Left ventricle myocardium superior (tissue), 1 donor: ENCODE measurements at places on chromosomes 3 and 15. TPM values are rescaled to one million over a fixed set of nuclear protein-coding genes. Genes with fewer than 3 reads are reported as not detected.

GRCh38 chr3:190722181-190722905 lies 140.2 kb downstream of the GMNC start:
- no peak for DNase-seq

GRCh38 chr3:196969660-196970546 lies 1.3 kb upstream of the PIGZ start:
- peak; percentile 84 for DNase-seq

GRCh38 chr3:21912711-21913110 lies 161.7 kb upstream of the ZNF385D start:
- no peak for DNase-seq

DNA sequence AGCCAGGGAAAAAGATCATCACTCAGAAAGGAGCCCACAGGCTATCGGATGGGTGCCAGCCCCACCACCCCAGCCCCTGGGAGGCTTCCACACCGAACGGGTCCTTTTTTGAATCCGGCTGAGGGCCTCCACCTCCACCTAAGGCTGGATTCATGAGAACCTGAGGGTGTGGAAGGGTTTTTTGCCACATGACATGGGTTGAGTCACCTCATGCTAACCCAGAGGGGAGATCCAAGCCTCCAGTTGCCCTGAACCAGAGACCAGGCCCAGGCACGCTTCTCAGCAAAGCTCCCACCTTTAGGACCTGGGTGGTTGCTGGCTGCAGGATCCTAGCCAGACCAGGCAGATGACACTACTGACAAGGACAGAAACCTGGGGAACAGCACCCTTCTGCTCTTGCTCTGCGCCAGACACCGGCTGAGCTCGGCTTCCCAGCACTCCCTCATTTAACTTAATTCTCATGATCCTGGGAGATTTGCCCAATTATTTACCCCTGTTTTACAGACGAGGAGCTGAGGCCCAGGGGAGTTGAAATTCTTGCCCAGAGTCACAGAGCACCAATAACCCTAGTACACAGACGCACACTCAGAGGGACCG lies 25.6 kb downstream of the DUSP7 start:
- no peak for DNase-seq

DNA sequence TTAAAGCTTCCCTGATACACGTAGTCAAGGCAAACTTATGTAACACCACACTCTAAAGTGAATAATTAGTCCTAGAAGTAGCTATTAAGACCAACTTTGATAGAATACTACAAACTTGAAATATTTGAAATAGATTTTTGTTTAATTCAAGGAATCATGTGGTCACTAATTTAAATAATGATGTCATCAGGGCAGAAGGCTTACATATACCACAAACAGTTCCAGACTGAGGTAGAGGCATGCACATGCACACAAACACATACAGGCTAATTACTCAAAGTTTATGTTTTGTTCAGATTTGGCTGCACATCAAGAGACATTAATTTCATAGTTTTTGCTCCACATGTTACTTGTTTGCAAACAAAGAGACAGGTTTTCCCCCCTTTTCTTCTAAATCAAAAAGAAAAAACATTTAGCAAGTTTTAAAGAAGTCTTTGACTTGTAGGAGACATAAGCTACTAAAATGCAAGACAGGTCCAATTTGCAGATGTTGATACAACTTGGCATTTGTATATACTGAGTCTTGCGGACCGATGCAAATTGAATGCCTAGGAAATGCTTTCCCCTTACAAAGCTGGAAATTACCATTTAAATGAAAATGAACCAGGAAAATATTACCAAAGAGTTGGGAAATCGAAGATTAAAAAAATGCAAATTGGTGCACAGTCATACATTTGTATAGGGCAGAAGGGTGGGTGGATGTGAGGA lies 594.8 kb downstream of the MAGI1 start:
- no peak for DNase-seq

GRCh38 chr3:196563721-196564225 lies 4.6 kb downstream of the WDR53 start:
- DNase-seq, result no peak

DNA sequence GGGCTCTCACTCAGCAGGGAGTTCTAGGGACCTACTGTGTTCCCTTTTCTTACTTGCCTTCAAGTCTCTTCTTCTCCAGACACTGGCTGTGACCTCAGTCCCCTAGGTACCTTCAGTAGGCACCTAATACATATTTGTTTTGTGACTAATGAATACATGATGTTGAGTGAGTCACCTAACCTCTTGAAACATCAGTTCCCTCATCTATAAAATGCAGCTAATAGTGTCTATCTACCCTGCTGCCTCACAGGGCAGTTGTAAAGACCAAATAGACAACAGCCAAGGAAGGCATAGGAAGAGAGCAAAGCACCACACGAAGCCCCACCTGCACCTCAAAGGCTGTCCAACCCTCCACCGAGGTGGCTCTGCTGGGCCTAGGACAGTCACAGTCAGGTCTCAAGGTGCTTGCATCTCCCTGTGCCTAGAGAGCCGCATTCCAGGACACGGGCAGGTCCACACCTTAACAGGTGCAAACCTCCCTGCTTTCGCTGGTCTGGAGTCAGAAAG lies 29.1 kb downstream of the DAPK2 start:
- no peak for DNase-seq

DNA sequence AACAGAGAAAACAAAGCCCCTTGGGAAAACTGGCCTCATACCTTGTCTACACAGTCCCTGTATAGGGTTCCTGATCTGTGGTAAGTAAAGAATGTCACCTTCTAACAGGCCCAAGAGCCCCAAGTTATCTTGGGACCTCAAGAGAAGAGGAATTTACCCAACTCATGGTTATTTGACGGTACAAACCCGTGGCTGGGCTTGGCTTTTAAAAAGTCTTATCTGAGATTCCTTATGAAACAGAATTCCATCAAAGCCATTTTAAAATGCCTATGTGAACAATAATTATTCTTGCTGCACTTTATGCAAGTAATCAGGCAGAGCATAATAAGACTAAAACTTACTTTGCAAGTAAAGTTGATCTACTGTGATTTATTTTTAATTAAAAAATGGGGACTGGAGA lies 13.9 kb upstream of the SORD start:
- DNase-seq, result no peak

- no peak for DNase-seq
These were observed 91.1 kb downstream of the LIPC start for GRCh38 chr15:58522865-58523264.

GRCh38 chr15:40100123-40100946 lies 8.3 kb downstream of the BMF start:
- DNase-seq, result no peak

GRCh38 chr15:38530113-38530512 lies 34.5 kb downstream of the RASGRP1 start:
- no peak for DNase-seq

DNA sequence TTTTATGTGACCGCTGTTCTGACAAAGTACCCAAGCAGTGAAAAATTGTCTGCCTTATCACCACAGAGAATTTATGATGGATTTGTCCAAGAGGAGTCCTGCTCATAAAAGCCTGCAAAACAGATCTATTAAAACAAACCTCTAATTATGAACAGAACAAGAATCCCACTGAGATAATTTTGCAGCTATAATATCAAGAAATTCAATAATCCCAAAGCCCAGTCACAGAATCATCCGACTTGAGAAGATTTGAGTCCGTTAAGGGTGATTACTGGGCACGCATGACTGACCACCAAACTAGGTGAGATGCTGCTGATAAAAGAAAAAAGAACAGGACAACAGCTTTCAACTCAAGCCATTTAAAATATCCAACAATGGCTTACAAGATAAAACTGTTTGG lies 231.0 kb upstream of the WNT5A start:
- no peak for DNase-seq

DNA sequence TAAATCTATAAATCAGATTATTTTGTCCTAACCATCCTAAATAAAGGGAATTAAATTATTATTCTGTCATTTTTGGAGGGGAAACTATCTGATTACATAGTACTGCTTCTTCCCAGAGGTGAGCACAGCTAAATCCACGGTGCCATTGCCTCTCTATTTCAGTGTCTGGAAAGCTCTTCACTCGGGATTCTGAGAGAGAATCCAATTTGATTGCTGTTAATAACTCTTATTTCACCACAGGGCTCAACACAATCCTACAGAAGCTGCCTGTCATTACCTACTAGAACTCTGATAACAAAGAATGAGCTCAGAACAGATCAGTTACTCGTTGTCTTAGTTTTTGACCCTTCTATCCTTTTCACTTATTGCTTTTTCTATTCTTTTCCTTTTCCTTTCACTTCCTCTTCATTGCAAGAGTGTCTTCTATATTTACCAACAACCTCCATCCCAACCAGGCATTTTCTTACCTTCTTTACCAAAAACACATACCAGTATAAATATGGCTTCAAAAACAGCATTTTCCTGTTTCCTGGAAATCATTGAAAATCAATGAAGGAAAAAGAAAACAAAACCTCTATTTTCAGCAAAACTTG lies 30.4 kb downstream of the OXNAD1 start:
- DNase-seq, result no peak

DNA sequence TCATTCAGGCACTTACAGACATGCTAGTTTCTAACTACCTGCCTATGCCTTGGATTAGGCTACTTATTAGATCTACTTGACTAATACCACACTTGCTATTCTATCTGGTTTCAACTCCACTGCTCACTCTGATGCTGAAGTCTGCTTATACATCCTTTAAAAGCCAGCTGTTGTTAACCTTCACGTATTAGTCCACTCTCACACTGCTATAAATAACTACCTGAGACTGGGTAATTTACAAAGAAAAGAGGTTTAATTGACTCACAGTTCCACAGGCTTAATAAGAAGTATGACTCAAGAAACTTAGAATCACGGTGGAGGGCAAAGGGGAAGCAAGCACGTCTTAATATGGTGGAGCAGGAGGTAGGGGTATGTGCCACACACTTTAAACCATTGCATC lies 47.7 kb upstream of the ANKRD28 start:
- DNase-seq, result no peak

DNA sequence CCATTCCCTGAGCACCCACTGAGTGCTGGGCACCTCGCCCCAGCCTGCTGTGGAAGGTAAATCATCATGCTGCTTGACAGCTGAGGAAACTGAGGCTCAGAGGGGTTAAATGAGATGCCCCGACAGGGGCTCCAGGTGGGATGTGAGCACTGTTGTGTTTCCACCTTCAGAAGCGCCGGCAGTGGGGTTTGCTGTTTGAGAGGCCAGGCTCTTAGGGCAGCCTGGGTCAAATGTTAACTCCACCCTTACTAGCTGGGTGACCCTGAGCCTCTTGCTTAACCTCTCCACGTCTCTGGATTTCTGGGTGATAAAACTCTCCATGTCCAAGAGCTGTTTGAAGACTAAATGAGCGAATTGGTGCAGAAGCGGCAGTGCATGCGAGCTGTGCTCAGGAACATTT lies 43.1 kb downstream of the FAM3D start:
- DNase-seq, result no peak

GRCh38 chr3:129317848-129318247 lies 39.2 kb downstream of the HMCES start:
- no peak for DNase-seq

DNA sequence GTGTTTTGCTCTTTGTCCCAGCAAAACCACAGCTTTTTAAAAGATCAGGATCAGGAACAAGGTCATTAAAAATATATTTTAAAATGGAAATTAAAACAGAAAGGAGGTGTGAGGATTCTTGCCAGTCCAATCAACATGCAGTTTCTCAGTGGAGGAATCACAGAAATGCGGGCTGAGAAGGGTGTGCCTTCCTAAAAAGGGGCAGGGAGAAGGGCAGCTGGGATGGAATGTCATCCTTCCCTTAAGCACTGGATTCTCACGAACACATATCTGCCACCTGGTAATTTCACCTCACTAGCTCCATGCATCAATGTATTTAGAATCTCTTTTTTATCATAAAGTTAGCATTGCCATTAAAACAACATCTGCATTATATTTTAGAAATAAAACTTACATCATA lies 21.4 kb downstream of the ABI3BP start:
- no peak for DNase-seq

GRCh38 chr15:85795337-85796305 lies 896 bp upstream of the KLHL25 start:
- no peak for DNase-seq

DNA sequence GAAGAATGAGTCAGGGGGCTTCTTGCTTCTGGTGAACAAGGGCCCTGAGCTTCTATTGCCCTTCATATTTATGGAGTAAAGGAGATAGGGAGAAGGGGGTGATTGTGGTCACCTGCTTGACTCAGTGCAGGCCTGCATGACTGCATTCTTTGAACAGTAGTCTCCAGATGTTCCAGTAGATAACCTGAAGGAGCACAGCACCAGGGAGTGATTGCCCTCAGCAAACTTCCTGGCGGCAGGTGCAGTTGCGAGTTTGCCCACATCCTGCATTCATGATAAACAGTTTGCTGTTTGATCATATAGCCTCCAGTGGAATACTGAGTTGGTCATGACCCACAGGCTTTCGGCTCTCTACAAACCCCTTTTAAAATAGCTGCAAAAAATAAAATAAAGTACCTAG lies 1632.7 kb downstream of the OTOL1 start:
- no peak for DNase-seq

DNA sequence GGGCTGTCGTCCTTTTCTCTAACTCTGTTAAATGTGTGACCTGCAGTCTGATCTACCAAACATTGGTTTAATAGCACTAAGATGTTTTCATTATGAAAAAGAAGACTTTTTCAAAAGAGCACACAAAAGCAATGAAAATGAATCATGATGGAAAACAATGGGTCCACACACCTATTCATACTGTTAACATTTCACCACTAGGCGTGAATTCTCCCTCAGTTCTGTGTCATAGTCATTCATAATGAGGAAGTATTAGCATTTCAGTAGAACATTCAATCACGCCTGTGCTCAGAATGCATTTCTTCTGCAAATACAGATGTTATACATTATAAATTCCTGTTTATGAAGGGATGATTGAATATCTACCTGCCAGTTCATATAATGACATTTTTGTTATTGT lies 35.9 kb downstream of the EIF4E3 start:
- DNase-seq, result no peak

DNA sequence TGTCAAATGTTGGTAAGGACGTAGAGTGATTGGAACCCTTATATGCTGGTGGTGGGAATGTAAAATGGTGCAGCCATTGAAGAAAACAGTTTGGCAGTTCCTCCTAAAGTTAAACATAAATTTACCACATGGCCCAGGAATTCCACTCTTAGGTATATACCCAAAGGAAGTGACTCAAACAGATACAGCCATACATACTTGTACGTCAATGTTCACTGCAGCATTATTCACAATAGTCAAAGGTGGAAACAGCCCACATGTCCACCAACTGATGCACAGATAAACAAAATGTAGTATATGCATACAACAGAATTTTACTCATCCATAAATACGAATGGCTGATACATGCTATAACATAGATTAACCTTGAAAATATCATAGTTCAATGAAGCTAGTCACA lies 13.2 kb downstream of the CLASP2 start:
- DNase-seq, result no peak

RNU5B-1 gene
- 40.8 TPM for total RNA-seq

CACNA2D3 gene
- 26.9 TPM for total RNA-seq

ASB14 gene
- 14.1 TPM for total RNA-seq

TM4SF18 gene
- 11.6 TPM for total RNA-seq

NR1I2 gene
- total RNA-seq, result 0.12 TPM

KIF9 gene
- 8.8 TPM for total RNA-seq

AGBL1 gene
- not detected for total RNA-seq

SPESP1 gene
- 4.2 TPM for total RNA-seq

CRABP1 gene
- not detected for total RNA-seq

CPN2 gene
- 0.40 TPM for total RNA-seq
